Esophagus mucosa (tissue), 1 donor: ENCODE measurements at places on chromosomes 7 and 10.

DNA sequence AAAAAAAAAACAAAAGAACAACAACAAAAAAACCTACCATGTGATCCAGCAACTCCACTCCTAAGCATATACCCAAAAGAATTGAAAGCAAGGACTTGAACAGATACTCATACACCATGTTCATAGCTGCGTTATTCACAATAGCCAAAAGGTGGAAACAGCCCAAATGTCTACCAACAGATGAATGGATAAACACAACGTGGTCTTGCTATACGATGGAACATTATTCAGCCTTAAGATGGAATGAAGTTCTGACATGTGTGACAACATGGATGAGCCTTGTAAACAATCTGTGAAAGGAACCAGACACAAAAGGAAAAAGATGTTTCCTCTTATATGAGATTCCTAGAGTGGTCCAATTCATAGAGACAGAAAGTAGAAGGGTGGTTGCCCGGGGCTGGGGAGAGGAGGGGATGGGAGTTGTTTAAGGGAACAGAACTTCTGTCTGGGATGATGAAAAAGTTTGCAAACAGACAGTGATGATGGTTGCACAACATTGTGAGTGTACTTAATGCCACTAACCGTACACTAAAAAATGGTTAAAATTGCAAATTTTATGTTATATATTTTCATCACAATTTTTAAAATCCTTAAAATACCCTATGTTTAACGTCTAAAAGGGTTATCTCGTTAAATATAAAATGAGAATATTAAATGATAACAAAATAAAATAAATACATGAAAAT lies 11.6 kb downstream of the CLEC2L start:
- ATAC-seq, result no peak

GRCh38 chr10:4450981-4451908 lies 374.8 kb upstream of the AKR1E2 start:
- ATAC-seq, result no peak

- no peak for ATAC-seq
Measured at GRCh38 chr7:156220078-156220605, 407.9 kb upstream of the SHH start.

DNA sequence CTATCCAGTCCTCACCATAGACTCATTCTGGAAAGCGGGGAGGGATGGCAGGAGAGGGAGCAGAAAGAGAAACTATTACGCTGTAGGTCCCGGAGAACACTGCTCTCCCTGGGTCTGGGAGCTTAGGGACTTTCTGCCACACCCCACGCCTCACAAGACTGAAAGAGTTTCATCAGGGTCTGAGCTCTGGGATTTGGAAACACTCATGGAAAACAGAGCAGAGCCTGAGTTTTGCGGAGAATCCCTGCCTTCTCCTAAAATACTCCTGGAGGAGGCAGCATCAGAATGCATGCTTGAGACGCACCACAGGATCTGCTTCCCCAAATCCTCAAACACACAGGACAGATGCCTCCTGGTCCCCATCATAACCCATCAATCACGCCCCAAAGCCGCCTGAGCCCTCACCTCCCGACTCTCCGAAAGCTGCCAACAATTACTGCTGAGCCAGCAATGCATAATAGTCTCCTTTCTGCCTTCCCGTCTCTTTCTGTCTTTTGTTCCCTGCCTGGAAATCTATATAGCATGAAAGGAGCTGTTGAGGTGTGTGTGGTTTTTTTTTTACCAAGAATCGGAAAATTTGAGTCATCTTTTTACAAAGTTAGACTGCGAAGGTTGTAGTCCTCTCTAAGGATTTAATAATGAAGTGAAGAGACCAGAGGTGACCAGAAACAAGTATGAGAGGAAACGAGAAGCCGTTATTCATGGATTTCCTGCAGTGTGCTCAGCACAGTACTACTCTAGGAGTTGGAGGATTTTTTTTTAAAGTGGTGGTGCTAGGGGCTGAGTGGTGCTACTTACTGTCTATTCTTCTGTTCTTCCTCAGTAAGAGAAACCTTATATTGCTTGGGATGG lies 37.7 kb downstream of the ASB13 start:
- ATAC-seq, result peak; percentile 21

GRCh38 chr7:122442929-122443328 lies 138.4 kb upstream of the FEZF1 start:
- no peak for ATAC-seq

DNA sequence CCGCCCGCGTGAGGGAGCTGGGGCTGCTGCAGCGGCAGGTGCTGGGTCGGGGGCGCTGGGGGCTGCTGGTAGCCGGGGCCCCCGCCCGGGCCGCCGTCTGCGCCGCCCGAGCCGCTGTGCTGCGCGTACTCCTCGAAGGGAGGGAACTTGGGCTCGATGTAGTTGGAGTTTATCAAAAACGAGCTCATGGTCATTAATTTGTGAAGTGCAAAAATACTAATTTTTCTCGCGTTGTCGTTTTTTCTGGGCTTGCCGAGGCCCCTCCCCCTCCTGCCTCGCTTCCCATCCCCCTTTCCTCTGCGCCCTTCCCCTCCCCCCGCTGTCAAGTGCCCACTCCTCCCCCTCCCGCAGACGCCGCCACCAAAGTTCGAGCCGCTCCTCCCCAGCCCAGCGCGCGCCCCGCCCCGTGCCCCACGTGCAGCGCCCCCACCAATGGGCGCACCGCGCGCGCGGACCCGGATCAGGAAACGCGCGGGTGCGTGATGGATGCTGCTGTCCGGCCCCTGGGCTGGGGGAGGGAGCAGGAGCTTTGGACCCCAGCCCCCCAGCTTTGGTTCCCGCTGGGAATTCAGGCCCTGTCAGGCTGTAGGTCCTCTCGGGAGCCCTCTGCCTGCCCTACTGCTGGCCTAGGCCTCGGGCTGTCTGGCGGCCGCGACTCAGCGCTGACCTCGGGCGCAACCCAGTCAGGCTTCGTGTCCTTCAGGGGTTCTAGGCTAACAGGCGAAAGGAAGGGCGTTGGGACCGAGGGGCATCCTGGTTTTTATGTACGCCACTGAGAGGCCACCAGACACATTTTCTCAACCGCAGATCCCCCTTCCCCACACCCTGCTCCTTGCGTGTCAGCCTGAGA lies at the start of gene HOXA4:
Gene HOXA4 (minus strand): TSS at position 218 of the 850 bp plus-strand sequence. CDS start 24 bp downstream, at position 194.
- ATAC-seq, result peak; percentile 99
